ENCODE measurements at places on chromosomes 5 and 9. TPM values are rescaled to one million over a fixed set of nuclear protein-coding genes. Genes with fewer than 3 reads are reported as not detected.

Gene NRG2
- total RNA-seq, result 20.2 TPM

Gene GCNT4
- 0.33 TPM for total RNA-seq

Gene HRH2
- total RNA-seq, result 0.33 TPM

Gene ST8SIA4
- 0.41 TPM for total RNA-seq

Gene CD14
- 2.5 TPM for total RNA-seq

Gene PBX3
- 39.0 TPM for total RNA-seq

Gene LVRN
- total RNA-seq, result 0.08 TPM

Gene SPATA6L
- total RNA-seq, result 0.13 TPM

Gene DRD1
- 1.0 TPM for total RNA-seq

Gene NME5
- total RNA-seq, result 1.7 TPM

Gene IRGM
- total RNA-seq, result 0.18 TPM

Gene ENTREP1
- total RNA-seq, result 0.13 TPM

Gene KCNIP1
- not detected for total RNA-seq

Gene IL7R
- total RNA-seq, result 0.90 TPM

Gene PCDHB16
- total RNA-seq, result 1.8 TPM

Gene IFNA7
- not detected for total RNA-seq

Gene C9orf153
- total RNA-seq, result not detected

Gene CNTNAP3B
- 8.1 TPM for total RNA-seq

Gene PLK2
- total RNA-seq, result 258 TPM

Gene RNF224
- total RNA-seq, result 0.15 TPM

Gene TMC1
- 0.36 TPM for total RNA-seq

Gene CARTPT
- total RNA-seq, result not detected

Gene FOXE1
- 0.82 TPM for total RNA-seq

Gene LCN15
- total RNA-seq, result 0.05 TPM

Gene MOB3B
- 0.03 TPM for total RNA-seq

Gene SOX30
- total RNA-seq, result not detected

Gene HIGD2A
- total RNA-seq, result 162 TPM

Gene DDX4
- not detected for total RNA-seq

Gene VAV2
- 24.7 TPM for total RNA-seq

Gene HAND1
- 0.10 TPM for total RNA-seq

Gene LHX6
- 0.62 TPM for total RNA-seq

Gene FSD1L
- 5.1 TPM for total RNA-seq

Gene CYSRT1
- 0.67 TPM for total RNA-seq

Gene PCDHGB4
- 0.21 TPM for total RNA-seq

Gene CDC20B
- 0.08 TPM for total RNA-seq

Gene CERT1
- 26.7 TPM for total RNA-seq

Gene LAMC3
- 16.4 TPM for total RNA-seq

Gene PCDHGB2
- 5.3 TPM for total RNA-seq

Gene TSSK1B
- total RNA-seq, result not detected

Gene INSL4
- not detected for total RNA-seq

Gene FAM153A
- not detected for total RNA-seq

Gene NUDT2
- total RNA-seq, result 36.2 TPM

Gene FAM78A
- total RNA-seq, result 0.59 TPM

Gene FRMD3
- 14.5 TPM for total RNA-seq

Gene SNCAIP
- total RNA-seq, result not detected

Gene CER1
- not detected for total RNA-seq

Gene CYLC2
- total RNA-seq, result not detected

Gene TRIM7
- total RNA-seq, result 25.8 TPM

Gene C8G
- 2.9 TPM for total RNA-seq

Gene NUDT12
- 9.2 TPM for total RNA-seq

Measured in Panc1 (cell line).